ENCODE measurements at places on chromosomes 4 and X.
A peak's percentile ranks its signal among the peaks of the same experiment; 100 is the strongest.

- no peak for DNase-seq
These were observed 903.0 kb upstream of the SLIT2 start for GRCh38 chr4:19348746-19349145.

DNA sequence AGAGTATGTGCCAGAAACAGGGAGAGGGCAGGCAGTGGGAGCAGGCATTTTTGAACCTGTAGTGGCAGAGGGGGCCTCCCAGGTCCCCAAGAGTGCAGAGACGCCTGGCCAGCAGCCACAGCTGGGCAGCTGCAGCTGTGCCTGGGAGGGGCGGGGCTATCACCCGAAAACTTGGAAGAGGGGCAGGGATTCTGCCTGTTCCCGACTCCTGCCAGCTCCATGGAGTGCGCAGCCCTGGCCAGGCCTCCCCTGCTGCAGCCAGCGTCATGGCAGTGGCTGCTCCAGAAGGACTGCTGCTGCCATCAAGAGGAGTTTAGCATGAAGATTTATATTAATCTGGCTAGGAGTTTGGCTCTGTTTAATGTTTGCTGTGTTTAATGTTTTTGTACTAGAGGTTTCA, 532.1 kb upstream of the PITX2 start:
- no peak for DNase-seq

GRCh38 chr4:2846172-2846571, 2.5 kb downstream of the ADD1 start:
- DNase-seq: no peak

- no peak for DNase-seq
These were observed 177.3 kb upstream of the ETNPPL start for GRCh38 chr4:108940149-108940548.

DNA sequence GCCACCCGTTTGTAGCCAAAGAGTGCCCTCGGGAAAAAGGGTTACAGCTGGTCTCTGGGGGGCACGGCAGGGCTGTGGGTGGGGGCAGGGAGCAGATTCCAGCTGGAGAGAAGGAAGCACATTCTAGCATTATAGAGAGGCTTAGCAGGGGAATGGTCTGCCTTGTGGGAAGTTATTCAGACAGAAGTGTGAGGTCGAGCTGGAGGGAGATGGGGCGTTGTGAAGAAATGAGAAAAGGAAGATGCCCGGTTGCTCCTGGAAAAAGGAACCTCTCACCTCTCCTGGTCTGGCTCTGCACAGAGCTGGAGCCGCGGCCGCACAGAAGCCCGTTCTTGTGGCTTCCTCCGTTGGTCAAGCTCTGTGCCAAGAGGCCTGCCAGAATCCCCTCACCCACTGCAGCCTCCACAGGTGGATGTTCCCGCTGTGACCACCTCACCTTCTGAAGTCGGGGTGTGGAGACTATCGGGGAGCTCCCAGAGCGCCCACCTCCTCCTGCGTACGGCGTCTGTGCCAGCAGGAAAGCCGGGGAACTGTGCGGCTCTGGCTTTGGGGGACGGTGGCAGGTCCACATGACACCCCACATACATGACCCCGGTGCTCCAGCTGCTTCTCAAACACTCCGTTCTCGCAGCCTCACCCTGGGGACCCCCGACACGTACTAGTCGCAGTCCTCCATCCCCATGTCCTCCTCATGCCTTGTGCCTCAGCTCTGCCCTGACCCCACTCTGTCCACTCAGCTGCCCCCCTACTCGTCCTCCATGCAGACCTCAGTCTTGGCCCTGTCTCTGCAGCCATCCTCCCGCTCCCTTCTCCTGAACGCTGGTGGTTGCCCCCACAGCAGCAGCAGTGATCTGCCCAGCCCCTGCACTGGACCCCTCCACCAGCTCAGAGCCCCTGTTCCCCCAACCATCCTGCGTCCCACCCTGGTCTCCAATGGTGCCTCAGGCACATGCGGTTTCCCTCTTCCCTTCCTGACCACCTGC, 52.2 kb upstream of the HGFAC start:
- peak; percentile 52 for DNase-seq

- DNase-seq: no peak
These were observed 14.3 kb downstream of the TEC start for GRCh38 chr4:48255072-48255958.

- DNase-seq: no peak
These were observed 177.7 kb upstream of the PPARGC1A start for GRCh38 chr4:24067367-24068193.

DNA sequence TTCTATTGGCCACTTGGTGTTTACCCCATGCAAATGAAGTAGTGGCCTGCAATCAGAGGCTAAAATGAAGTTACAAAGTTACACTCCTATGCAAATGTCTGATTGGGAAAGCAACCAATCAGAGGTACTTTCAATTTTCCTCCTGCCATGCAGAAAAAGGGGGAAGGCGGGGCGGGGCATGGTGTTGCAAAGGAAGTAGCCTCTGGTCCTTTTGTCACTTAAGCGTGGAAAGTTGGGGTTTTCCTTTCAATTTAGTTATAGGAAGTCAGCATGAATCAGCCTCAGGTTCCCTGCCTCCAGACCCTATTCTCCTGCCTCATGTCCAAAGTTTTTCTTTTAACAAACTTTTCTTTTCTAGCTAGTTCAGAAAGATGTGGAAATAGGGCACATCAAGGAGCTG, 69.3 kb downstream of the GPC4 start:
- no peak for DNase-seq

DNA sequence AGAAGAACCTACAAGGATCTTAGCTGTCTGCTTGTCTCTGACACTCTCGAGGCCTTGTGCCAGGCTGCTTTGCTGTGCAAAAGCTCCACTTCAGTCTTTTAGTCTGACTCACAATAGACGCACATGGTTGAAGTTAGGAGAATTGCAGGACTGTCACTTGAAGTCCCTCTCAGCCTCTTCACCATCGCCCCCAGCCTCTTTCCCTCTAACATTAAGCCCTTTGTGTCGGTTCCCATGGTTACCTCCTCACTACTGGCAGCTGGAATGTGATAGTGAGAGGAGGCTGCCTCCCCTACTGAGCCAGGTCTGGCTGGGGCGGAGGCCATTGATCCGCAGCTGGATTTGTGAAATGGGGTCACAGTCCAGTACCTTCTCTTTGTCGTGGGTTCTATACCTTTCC, 201.8 kb downstream of the SOWAHB start:
- DNase-seq: no peak

DNA sequence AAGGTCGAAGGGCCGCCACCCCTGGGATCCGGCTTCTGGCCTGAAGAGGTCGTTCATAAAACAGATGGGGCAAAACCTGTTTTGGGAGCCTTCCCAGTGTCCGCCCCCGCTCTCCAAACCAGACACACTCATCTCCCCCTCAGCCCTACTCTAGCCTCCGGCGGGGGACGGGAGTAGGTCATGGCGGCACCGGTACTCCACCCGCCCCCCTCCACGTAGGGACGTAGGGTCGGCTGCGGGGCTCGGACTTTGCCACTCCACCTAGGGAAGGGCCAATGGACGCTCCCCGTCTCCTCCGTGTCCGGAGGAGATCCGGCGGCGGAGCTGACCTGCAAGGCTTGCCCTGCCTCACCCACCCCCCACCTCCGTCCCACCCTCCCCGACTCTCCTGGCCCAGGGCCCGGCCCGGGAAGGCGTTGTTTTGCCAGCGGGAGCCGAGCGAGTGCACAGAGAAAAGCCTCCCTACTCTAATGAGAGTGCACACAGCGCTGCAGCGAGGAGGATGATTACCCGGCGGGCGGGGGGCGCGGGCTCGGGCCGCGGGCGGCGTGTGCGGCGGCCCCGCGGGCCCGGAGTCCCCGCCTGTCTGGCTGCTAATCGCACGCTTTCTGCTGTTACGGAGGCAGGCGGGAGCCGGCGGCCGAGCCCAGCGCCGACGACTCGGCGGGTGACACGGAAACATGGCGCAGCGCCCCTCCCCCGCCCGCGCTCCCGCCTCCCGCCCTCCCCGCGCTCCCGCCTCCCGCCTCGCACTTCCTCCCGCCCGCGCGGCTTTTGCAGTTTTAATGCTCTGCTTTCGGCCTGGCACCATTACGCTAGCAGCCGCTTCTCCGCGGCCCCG, 8.3 kb upstream of the BCOR start:
- DNase-seq: peak; percentile 90

DNA sequence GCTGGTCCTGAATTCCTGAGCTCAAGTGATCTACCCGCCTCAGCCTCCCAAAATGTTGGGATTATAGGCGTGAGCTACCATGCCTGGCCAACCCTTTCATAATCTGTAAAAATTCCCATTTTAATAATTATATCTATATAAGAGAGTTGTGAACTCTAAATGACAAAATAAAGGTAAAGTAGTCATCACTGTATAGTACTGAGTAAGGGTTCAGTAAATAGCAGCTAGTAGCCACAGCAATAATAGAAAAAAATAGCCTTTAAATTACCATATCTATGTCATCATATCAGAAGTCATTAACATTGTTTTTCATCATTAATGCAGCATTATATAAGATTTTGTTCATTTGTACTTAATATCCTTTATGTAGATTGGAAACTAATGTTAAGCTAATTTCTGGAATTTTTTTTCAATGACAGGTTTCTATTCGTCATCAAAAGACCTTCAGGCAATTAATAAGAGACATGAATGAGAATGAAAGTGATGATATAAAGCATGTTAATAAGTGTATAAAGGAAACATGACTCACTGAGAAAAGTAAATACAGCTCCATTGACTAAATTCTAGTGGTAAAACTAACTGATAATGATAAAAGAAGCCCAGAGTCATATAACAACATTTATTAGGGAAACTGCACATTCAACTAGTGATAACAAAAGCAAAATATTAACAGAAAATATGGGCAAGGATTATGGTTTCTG, 85.9 kb upstream of the UGT8 start:
- no peak for DNase-seq

GRCh38 chr4:10438924-10439323, 18.3 kb downstream of the ZNF518B start:
- no peak for DNase-seq

DNA sequence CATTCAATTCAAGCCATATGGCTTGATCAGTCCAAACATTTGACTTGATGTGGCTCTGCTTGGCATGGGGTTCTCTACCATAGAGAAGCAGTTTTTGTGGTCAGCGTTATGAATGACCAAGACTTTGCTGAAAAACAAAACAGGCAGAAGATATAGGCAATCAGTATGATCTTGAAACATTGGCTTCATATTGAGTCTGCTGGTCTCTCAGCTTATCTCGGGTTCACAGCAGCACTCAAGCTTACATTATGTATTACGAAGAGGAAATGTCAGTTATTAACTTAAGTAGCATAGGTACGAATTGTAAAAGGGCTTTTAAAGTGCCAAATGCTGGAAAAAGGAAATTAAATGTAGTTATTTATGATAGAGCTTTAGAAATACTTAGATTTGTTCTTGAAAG, 99.0 kb downstream of the AFF2 start:
- DNase-seq: no peak

DNA sequence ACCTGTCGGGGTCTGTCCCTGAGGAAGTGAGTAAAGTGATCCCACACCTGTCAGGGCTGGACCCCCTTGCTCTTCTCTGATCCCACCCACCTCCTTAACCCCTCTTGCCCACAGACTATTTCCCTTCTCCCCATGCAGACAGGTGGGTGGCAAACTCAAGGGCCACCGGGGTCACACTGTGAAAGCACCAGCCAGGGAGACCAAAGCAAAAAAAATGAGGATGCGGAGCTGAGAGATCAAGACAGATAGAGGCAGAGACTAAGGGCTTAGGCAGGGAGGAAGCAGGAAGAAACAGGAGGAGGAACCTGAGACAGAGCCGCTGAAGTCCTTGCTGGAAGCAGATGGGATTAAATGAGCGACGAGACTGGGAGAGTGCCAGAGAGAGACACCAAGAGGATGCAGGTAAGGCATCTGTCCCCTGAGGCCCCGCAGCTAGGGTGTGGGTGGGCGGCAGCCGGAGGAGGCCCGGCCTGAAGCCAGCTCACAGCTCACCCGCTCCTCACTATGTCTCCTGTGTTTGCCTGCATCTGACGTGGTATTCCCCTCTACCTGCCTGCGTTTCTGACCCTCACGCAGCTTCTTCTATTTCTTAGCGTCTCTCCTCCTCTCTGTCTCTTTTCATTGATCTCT, 7.2 kb downstream of the TIMM17B start:
- DNase-seq: no peak

DNA sequence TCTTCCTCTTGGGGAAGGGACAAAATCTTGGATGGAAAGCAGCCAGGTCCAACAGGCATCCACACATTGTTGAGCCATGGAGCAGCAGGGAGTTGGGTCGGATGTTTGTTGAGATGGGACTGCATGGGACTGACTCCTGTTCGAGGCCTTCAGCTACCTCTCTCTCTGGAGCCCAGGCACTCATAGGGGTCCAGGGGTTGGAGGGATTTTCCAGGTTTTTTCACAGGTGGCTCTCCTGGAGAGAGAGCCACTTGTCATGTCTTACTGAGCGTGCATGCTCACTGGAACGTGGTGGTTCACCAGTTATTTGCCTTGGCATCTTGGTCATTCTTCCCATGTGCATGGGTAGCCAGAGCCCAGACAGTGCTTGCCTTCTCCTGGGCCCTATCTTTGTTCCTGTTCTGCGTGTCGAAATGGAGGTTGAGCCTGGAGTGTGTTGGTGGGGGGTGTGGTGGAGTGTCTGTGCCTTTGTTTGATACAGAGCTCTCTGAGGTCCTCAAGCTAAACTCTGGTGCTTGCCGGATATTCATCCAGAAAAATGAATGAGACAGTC, 60.6 kb downstream of the NBDY start:
- DNase-seq: peak; percentile 2

GRCh38 chrX:111445485-111445884, 33.5 kb upstream of the DCX start:
- no peak for DNase-seq

GRCh38 chr4:78543424-78544125, 8.0 kb upstream of the ANXA3 start:
- DNase-seq: no peak

- DNase-seq: peak; percentile 72
These were observed 71.8 kb downstream of the AFAP1 start for GRCh38 chr4:7867701-7868435.

DNA sequence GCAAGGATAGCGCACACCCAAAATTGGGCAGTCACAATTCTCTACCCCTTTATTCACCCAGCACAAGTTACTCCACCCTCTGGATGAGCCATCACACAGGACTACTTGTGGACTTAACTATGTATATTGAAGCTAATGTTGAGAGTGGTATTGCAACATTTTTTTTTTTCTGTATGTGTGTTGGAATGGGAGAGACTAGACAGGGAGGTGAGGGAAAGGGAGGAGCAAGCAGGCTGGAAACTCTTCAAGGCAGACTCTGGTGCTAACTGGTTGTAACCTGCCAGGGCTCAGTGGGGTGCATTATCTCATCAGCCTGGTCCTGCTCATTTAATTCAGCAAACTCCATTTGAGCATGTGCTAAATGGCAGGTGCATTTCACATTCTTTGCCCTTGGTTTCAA, 18.4 kb upstream of the CWH43 start:
- DNase-seq: no peak

- DNase-seq: no peak
These were observed 88.6 kb downstream of the HHIP start for GRCh38 chr4:144734522-144734921.

- DNase-seq: no peak
These were observed 15.9 kb downstream of the HMGB2 start for GRCh38 chr4:173318240-173318639.

- no peak for DNase-seq
These were observed 33.5 kb downstream of the SMS start for GRCh38 chrX:21974011-21974385.

- DNase-seq: no peak
These were observed 237.8 kb upstream of the JADE1 start for GRCh38 chr4:128571747-128572146.
